Peyer's patch (tissue), 4 donors: ENCODE measurements at places on chromosomes 1 and 21. TPM values are rescaled to one million over a fixed set of nuclear protein-coding genes. Genes with fewer than 3 reads are reported as not detected.
A peak's percentile ranks its signal among the peaks of the same experiment; 100 is the strongest.

DNA sequence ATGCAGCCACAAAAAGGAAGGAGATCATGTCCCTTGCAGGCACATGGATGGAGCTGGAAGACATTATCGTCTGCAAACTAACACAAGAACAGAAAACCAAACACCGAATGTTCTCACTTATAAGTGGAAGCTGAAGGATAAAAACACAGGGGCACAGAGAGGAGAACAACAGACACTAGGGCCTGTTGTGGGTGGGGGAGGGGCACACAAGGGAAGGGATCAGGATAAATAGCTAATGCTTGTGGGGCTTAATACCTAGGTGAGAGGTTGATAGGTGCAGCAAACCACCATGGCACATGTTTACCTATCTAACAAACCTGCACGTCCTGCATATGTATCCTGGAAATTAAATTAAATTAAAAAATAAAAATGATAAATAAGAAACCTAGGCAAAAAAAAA is 969.9 kb downstream of the TTLL7 start:
- DNase-seq: no peak

- DNase-seq: peak; percentile 41
Observed at GRCh38 chr1:204408074-204408507, 3.5 kb downstream of the PPP1R15B start.

DNA sequence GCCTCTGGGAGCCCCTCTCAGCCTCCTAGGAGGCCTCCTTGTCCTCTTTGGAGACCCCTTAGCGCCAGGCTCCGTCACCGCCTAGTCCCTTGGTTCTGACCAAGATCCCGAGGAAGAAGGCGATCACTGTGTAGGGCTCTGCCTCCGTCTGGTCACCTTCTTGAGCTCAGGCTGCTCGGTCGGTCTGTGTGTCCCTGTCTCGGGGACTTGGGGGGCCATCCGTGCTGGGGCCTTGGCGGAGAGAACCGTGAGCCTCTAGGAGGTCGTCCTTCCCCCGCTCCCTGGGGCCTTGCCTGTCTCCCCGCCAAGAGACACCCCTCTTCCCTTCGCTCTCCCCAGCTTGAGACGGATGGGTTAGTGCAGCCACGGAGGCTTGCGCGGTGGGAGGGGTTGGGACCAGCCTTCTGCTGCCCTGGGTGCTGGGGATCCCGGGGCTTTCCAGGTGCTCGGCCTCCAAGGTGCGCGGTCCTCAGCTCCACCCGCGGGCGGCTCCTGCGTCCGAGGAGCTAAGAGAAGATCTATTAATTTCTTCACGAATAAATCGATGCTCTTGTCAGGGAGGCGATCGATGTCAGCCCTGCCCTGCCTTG is 701 bp upstream of the INSRR start:
- DNase-seq: no peak

DNA sequence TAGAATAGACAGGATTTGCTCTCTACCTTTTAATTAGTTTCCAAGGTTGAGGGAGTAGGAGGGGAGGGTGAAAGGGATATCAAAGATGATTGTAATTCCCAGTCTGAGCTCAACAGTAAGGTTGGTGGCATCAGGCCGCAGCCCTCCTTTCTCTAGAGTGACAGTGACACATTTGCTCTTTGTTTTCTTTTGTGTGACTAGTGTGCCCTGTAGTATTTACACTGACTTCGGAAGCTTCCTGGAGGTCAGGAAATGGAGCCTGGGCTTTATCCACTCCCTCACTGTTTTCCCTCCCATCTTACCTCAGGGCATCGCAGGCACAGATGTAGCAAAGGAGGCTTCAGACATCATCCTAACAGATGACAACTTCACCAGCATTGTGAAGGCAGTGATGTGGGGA is 44.7 kb upstream of the LAX1 start:
- DNase-seq: no peak

DNA sequence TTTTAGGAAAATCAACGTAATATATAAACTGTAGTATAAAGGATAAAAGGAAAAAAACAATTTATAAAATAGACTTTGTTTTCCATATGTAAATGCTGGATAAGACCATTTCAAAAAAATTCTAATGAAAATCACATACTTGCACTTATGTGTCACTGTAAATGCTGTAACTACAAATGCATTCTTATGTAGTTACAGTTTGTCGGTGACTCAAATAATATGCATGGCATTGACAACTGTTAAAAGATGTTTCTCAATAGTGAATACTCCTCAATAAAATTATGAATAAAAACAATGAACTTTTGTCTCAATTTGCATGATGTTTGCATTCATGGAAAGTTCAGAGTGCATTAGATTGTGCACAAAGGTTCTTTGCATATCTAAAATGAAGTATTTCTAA is 614.0 kb upstream of the CHRM3 start:
- DNase-seq: no peak

- DNase-seq: peak; percentile 66
Observed at GRCh38 chr1:8962812-8963530, 17.3 kb downstream of the CA6 start.

GRCh38 chr1:150280138-150280707 is 2.1 kb upstream of the CIART start:
- DNase-seq: peak; percentile 74

The DNAJC28 gene
- total RNA-seq: not detected

The ECE1 gene
- total RNA-seq: 107 TPM

The FAM110D gene
- 1.3 TPM for total RNA-seq

The NEXN gene
- 8.0 TPM for total RNA-seq

The FCRL2 gene
- total RNA-seq: 0.47 TPM

The S100A9 gene
- 25.1 TPM for total RNA-seq
